ENCODE measurements at places on chromosomes 5 and 9. TPM values are rescaled to one million over a fixed set of nuclear protein-coding genes. Genes with fewer than 3 reads are reported as not detected.

ZNF169 gene
- total RNA-seq, result 9.4 TPM

RLN2 gene
- total RNA-seq, result not detected

CDH18 gene
- total RNA-seq, result 17.5 TPM

KIF12 gene
- total RNA-seq, result 0.82 TPM

COL27A1 gene
- 0.41 TPM for total RNA-seq

Measured in frontal cortex (tissue), 4 donors.